ENCODE measurements at places on chromosomes 7 and 10. TPM values are rescaled to one million over a fixed set of nuclear protein-coding genes. Genes with fewer than 3 reads are reported as not detected.

Gene IGFBP3
- not detected for total RNA-seq

Gene RNF133
- total RNA-seq = not detected

Gene OPALIN
- total RNA-seq = not detected

Gene ZNF117
- 29.2 TPM for total RNA-seq

Gene UNC5B
- not detected for total RNA-seq

Gene CYP2W1
- 1.3 TPM for total RNA-seq

Gene ASAH2
- not detected for total RNA-seq

DNA sequence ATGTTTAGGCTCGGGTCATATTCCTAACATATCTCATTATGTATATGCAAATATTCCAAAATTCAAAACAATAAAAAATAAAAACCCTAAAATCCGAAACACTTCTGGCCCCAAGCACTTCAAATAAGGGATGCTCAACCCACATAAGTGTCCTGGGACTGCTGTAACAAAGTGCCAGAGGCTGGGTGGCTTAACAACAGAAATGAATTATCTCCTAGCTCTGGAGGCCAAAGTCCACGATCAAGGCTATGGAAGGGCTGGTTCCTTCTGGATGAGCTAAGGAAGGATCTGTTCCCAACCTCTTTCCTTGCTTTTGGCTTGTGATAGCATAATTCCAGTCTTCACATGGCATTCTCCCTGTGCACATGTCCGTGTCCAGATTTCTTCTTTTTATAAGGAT lies 181.6 kb upstream of the NFE2L3 start:
- DNase-seq = no peak

GRCh38 chr7:157662981-157663716 lies 326.3 kb downstream of the DNAJB6 start:
- no peak for DNase-seq

DNA sequence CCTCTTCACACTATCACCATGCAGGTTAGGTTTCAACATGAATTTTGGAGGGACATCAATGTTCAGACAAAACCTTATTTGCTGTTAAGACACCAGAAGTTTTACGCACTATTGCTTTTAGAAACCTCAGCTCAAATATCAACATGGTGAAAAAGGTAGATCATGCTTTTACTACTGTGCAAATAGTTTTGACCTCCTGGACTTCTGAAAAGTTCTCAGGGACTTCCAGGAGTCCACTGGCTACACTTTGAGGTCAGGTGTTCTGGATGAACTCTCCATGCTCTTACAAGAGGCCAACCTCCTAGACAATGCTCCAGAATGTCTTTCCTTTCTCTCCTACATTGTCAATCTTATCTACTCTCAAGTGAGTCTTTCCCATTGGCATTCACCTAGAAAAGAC lies 55.9 kb downstream of the SLC25A13 start:
- DNase-seq = no peak

GRCh38 chr7:23956772-23957576 lies 247.0 kb downstream of the STK31 start:
- no peak for DNase-seq

DNA sequence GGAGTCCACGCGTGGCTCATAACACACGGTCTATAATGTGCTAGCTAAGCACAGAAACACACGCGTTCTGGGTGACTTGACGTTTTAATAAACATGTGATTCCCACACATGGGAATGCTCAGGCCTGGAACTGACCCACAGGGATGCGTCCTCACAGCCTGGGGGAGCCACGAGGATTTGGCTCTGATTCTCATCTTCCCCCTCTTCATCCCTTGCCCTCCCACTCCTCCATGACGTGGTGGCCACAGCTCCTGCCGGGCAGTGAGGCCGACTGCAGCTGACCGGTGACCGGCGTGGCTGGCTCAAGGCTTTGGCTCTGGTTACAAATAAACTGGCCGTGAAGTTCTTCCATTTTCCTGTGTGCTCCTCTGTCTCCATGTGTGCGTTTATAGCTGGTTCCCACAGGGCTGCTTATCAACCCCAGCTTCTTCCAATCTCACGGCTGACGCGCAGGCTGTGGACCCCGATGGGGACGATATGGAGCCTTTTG lies 40.9 kb upstream of the KLF6 start:
- DNase-seq = no peak

DNA sequence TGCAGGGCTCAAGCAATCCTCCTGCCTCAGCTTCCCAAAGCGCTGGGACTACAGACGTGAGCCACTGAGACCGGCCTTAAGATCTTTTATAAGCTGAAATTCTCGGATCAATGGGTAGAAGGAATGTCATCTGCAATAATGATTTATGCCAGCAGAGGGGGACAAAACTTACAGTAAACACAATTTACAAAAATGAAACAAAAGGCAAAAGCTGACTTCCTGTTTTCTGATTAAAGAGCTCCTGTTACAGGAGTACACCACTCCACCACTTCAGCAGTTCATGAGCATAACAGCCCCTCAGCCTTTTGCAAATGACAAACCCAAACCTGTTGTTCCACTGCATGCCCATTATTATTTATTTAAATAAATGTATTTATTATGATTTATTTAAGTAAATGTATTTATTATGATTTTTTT lies 88.5 kb upstream of the ATP6V0A4 start:
- peak; percentile 77 for DNase-seq

DNA sequence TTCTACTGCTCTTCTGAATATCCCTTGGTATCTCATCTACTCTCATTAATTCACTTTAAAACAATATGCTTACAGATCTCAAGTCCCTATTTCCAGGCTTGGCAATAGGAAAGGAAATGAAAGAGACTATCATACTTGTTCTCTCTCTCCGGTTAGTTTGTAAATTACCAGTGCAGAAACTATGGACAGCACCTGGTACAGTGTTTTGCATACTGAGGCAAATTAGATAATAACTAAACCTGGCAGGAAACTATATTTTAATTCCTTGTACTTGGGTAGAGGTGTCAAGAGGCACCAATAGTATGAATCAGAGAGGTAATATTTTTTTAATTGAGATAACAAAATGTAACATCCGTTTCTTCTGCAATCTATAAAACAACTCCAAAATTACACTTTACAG lies 97.7 kb upstream of the TMEM196 start:
- no peak for DNase-seq

GRCh38 chr10:95475003-95475383 lies 86.2 kb downstream of the SORBS1 start:
- no peak for DNase-seq

- DNase-seq = no peak
These were observed 46.7 kb downstream of the FZD1 start for GRCh38 chr7:91310830-91311460.

- DNase-seq = no peak
These were observed 523.2 kb upstream of the IGFBP3 start for GRCh38 chr7:46444256-46444655.

- no peak for DNase-seq
These were observed 3.1 kb upstream of the EPHB4 start for GRCh38 chr7:100830396-100830795.

- DNase-seq = no peak
These were observed 782.7 kb upstream of the CELF2 start for GRCh38 chr10:10235003-10235402.

GRCh38 chr10:3881622-3882021 lies 96.6 kb upstream of the KLF6 start:
- DNase-seq = no peak

DNA sequence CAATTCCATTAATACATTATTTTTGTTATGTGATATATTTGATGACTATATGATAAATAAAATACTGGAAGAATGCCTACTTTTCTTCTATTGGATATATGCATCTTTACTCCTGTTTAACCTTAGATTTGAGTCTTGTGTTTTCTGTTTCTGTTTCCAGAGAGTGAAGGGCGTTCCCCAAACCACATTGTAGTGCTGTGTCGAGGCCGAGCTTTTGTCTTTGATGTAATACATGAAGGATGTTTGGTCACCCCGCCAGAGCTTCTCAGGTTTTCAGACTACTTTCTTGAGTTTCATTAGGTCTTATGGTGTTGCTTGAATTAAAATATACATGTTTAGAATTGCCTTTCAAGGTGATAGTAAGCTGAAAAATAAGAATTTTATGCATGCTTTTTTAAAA lies 23.8 kb downstream of the CROT start:
- DNase-seq = no peak

DNA sequence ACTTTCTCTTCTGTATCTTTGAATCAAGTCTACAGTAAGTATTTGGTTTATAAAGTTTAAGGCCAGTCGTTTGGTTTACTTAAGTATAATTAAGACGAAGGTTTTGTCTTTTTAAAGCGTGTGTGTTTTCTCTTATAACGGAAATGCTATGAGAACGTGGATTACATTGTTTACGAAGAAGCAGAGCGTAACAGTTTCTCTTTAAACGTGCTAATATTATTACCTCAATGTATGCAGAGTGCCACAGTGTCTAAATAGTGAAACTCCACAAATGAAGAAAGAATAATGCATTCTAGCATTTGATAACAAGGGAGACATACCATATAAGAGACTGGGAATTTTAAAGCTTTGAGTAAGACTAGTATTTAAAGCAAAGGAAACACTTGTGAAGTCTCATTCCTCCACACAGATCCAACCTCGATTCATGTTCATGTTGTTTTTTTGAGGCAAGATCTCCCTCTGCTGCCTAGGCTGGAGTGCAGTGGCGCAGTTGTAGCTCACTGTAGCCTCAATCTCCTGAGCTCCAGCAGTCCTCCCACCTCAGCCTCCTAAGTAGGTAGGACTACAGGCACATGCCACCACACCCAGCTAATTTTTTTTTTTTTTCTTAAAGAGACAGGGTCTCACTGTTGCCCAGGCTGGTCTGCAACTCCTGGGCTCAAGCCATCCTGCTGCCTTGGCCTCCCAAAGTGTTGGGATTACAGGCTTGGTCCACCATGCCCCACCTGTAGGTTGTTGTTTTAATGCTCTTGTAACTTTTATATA lies 75.1 kb downstream of the ANKRD61 start:
- DNase-seq = peak; percentile 70

DNA sequence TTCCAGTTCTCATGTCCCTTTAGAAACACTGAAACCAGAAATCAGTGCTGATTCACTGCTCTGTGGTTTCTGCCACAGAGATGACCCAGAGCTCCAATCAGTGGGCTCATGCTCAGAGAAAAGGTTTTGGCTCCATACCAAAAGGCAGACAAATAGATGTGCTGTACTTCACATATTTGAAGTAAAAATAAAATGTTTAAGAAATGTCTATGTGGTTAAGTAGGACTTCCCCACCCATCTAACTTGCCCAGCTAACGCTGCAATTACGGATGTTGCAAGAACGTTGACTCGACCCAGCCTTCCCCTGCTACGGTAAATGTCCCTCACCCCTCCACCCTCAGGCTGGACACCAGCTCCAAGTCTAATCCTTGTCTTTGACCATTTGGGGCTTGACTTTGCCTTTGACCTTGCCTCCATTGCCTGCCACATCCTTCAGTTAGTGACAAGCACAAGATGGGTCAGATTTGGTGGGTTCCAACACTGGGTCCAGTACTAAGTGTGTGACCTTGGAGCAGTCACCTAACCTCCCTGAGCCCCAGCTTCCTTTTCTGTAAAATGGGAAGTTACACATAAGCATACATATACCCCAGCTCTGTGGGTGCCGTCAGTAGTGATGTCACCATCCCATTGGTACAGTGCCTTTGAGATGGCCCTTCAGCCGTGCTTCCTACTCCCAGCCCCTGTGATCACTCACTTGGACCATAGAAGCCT lies 95.8 kb downstream of the CHST15 start:
- no peak for DNase-seq

Data from OCI-LY7 (cell line).